ENCODE measurements at places on chromosomes 7 and 10. TPM values are rescaled to one million over a fixed set of nuclear protein-coding genes. Genes with fewer than 3 reads are reported as not detected.

GRCh38 chr10:44398747-44399658 is 14.1 kb upstream of the CXCL12 start:
- no peaks in the 10 kb centered on the region for H3K4me1 ChIP-seq
- no peak overlapping the region for H3K4me3 ChIP-seq
- DNase-seq, result no peak
- H3K27ac ChIP-seq, result no peak overlapping the region
- no peaks in the 10 kb centered on the region for H3K36me3 ChIP-seq

- H3K27me3 ChIP-seq, result no peaks in the 10 kb centered on the region
- no peak for DNase-seq
- H3K27ac ChIP-seq, result no peak overlapping the region
- H3K4me3 ChIP-seq, result no peak overlapping the region
Measured at GRCh38 chr7:96837593-96837992, 127.9 kb upstream of the SEM1 start.

DNA sequence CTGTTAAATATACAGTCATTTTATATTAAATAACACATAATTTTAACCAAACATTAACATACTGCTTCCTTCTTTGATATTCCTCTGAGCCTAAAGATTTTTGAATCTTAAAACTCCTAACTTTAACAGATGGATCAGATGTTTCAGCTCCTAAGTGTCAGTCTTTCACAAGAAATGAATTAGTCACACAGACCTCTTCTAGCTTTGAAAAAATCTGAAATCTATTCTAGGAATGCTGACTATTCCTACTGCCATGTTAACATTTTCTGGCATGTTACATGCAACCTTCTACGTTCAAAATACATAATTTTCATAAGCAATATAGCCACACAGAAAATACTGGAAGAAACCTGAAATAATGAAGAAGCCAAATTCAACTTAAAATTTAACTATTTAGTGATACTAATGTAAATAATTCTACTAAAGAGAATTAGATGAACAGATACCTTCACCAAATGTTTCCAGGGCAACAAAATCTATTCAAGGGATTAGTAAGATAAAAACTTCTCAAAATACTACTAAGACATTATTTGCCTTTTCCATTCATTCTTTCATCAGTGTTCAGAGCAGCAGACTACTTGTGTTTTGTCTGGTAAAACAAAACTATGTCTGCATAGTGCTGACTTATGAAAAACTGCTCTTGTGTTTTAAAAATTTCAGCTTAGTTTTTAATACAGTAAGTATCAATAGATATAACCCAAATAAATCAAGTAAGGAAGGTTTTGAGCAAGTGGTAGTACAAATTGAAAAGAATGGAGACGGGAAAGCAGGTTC is 9.2 kb downstream of the JMJD1C start:
- no peaks in the 10 kb centered on the region for H3K36me3 ChIP-seq
- H3K27me3 ChIP-seq, result no peaks in the 10 kb centered on the region
- no peak for DNase-seq
- H3K4me1 ChIP-seq, result no peaks in the 10 kb centered on the region
- H3K27ac ChIP-seq, result peak overlapping the region; percentile 3

Gene ZNF679
- total RNA-seq, result not detected

DNA sequence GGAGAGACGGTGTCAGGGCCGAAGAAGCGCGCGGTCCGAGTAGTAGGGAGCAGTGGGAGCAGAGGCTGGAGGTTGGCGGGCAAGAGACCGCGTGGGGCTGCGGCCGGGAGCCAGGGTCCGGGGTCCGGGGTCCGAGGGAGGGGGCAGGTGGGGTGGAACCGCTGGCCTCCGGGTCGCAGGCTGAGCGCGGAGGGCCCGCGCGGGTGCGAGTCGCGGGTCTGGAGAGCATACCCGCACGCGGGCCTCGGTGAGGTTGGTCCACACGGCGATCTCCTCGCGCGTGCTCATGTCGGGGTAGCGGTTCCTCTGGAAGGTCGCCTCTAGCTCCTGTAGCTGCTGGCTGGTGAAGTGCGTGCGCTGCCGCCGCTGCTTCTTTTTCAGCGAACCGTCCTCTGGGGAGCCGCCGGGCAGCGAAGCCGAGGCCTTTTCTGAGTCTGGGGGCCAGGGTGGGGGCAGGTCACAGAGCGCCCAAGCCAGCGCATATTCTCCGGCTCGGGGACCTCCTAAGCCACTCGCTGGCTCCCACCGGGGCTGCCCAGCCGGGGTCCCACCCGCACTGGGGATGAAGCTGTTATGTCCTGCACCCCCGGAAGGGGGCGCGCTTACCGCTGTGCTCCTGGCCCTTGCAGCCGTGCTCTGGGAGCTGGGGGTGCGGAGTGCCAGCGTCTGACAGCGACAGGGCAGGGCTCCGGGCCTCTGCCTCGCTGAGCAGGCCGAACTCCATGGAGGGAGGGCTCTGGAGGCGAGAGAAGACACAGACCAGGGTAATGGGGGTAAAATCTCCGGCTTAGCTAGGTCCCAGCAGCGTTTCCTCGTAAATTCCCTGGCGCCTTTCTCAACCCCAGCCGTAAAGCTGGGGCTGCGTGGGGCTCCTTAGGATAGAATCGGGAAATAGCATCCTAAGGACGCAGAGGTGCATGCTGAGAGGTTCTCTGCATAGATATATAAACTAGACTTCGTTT is 5.5 kb downstream of the ELOVL3 start:
- H3K4me3 ChIP-seq, result peak overlapping the region; percentile 72
- no peaks in the 10 kb centered on the region for H3K36me3 ChIP-seq
- no peak overlapping the region for H3K27ac ChIP-seq
- DNase-seq, result no peak
- H3K4me1 ChIP-seq, result peaks cover 19% of the 10 kb centered on the region

DNA sequence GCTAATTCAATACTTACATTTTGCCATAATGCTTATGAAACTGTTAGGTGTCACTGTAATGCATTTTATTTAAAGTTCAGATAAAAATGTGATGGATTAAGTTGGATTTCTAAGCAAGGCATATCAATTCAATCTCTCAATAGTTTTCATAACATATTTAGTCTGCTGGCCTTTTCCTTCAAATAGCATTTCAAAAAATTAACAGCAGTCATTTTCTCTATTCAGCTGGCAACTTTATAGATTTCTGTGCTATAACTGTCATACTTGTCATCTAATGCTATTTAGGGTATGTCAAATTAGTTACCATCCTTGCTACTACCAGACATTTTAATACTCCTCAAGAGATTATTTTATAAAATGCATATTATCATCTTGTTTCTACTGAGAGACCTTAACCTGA is 4.3 kb downstream of the GAD2 start:
- H3K4me3 ChIP-seq, result no peak overlapping the region
- peaks cover 14% of the 10 kb centered on the region for H3K27me3 ChIP-seq
- no peak for DNase-seq
- H3K36me3 ChIP-seq, result no peaks in the 10 kb centered on the region

- no peaks in the 10 kb centered on the region for H3K27me3 ChIP-seq
- H3K27ac ChIP-seq, result peak overlapping the region; percentile 98
- no peak for DNase-seq
- peaks cover 31% of the 10 kb centered on the region for H3K4me1 ChIP-seq
- H3K4me3 ChIP-seq, result peak overlapping the region; percentile 91
Measured at GRCh38 chr10:929960-930624, 1.4 kb downstream of the LARP4B start.

GRCh38 chr7:85829817-85830432 is 643.1 kb upstream of the SEMA3D start:
- no peaks in the 10 kb centered on the region for H3K36me3 ChIP-seq
- no peaks in the 10 kb centered on the region for H3K27me3 ChIP-seq
- H3K4me1 ChIP-seq, result no peaks in the 10 kb centered on the region
- no peak overlapping the region for H3K27ac ChIP-seq
- no peak overlapping the region for H3K4me3 ChIP-seq
- no peak for DNase-seq

DNA sequence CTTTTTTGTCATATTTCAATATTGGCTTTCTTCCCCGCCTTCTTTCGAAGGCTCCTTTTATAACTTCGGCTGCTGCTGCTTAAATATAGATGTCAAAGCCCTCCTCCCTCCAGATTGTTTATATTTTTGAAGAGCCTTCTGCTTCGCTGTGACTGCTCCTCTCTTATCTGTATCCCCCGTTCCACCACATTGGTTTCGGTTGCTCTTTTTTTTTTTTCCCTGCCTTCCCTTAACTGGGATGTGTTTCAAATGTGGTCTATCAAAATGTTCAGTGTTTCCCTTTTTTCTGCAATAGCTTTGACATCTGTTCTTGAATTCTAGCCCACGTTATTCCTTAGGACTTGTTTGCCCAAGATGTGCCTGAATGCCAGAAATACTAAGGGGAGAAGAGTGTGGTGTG is 96.4 kb downstream of the CUX1 start:
- no peak overlapping the region for H3K27ac ChIP-seq
- DNase-seq, result no peak
- peak overlapping the region; percentile 25 for H3K4me3 ChIP-seq
- peaks cover 13% of the 10 kb centered on the region for H3K4me1 ChIP-seq
- peaks cover 21% of the 10 kb centered on the region for H3K36me3 ChIP-seq

Gene KIF11
- not detected for total RNA-seq

DNA sequence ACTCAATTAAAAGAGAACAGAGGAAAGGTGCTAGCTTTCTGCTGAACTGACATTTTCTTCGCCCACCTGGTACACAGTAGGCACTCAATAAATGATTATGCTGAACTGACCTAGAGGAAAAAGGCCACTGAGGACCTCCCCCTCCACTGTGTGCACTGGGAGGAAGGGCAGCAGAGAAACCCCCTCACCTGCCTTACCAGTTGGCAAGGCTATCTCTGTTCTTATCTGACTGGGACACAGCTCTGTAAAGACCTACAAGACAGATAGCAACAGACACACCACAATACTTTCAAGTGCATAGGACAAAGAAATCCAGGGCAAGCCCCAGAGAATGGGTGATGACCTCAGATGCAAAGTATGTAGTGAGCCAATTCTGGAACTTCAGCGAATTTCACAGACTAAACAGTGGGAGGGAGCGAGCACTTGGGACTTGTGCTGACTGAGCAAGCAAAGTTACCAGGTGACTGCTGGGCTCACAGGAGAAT is 30.4 kb downstream of the PDLIM1 start:
- H3K4me3 ChIP-seq, result no peak overlapping the region
- peaks cover 4% of the 10 kb centered on the region for H3K4me1 ChIP-seq
- no peaks in the 10 kb centered on the region for H3K27me3 ChIP-seq
- no peak for DNase-seq

Gene IRF5
- not detected for total RNA-seq

GRCh38 chr10:46553238-46554049 is 3.0 kb downstream of the GPRIN2 start:
- H3K27me3 ChIP-seq, result peaks cover 14% of the 10 kb centered on the region
- no peaks in the 10 kb centered on the region for H3K36me3 ChIP-seq
- peaks cover 10% of the 10 kb centered on the region for H3K4me1 ChIP-seq
- H3K4me3 ChIP-seq, result no peak overlapping the region

DNA sequence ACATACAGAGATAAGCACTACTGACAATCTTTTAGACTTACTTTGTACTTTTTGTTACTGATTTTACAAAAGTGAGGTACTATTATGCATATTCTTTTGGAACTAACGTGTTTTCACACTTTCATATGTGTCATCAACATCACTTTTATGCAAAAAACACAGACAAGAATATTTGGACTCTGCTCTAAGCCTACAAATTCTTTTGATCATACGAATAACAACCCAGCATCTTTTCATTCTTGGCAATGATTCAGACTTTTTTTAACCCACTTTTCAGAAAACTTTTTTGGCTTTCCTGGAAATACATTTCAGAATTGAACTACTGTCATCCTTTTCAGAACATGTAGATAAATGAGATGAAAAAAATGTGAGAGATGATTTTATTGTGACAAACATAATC is 30.2 kb downstream of the USP6NL start:
- no peaks in the 10 kb centered on the region for H3K27me3 ChIP-seq
- H3K4me3 ChIP-seq, result no peak overlapping the region
- no peaks in the 10 kb centered on the region for H3K36me3 ChIP-seq
- H3K27ac ChIP-seq, result no peak overlapping the region
- no peak for DNase-seq

DNA sequence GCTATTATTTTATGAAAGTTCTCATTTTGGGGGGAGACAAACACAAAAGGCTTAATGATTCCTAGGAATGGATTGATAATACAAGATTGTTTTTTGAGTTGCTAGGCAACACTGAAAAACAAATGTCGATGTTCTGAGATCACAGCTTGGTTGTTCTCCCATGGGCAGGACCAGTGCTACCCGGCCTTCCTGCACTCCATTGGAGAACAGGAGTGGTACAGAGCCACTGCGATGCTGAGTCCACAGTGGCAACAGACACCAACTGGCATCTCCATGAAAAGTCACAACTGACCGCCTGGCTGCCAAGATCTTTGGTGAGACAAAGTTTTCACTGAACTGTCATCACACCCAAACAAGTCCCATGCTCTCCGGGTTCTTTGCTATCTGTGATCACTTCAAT is 68.9 kb upstream of the NMT2 start:
- no peaks in the 10 kb centered on the region for H3K36me3 ChIP-seq
- peak overlapping the region; percentile 11 for H3K27ac ChIP-seq
- H3K4me1 ChIP-seq, result peaks cover 4% of the 10 kb centered on the region
- DNase-seq, result peak; percentile 70
- no peak overlapping the region for H3K4me3 ChIP-seq

- no peak overlapping the region for H3K27ac ChIP-seq
- H3K4me3 ChIP-seq, result no peak overlapping the region
- no peak for DNase-seq
- no peaks in the 10 kb centered on the region for H3K4me1 ChIP-seq
- no peaks in the 10 kb centered on the region for H3K36me3 ChIP-seq
Measured at GRCh38 chr7:115827305-115828045, 203.1 kb downstream of the TFEC start.

Gene ZPBP
- total RNA-seq, result not detected

DNA sequence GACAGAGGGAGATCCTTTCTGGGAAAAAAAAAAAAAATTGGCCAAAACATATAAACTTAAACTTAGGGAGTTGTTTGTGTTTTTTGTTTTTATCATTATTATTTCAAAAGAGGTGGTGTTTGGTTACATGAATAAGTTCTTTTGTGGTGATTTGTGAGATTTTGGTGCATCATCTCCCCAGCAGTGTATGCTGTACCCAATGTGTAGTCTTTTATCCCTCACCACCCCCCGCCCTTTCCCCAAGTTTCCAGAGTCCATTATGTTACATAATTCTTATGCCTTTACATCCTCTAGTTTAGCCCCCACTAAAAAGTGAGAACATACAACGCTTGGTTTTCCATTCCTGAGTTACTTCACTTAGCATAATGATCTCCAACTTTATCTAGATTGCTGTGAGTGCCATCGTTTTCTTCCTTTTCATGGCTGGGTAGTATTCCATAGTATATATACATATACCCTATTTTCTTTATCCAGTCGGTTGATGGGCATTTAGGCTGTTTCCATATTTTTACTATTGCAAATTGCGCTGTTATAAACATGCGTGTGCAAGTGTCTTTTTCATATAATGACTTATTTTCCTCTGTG is 148.1 kb upstream of the ZNF92 start:
- DNase-seq, result no peak
- H3K36me3 ChIP-seq, result no peaks in the 10 kb centered on the region

DNA sequence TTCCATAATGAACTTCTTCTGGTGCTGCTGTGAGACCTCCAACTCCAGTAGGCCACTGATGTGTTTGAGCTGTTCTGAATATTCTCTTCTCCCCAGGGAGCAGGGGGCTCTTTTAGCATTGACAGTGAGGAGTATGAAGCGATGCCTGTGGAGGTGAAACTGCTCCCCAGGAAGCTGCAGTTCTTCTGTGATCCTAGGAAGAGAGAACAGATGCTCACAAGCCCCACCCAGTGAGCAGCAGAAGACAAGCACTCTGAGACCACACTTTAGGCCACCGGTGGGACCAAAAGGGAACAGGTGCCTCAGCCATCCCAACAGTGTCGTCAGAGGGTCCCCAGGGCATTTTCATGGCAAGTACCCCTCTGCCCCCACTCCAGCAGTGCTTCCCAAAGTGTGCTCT is 49.3 kb downstream of the DENND11 start:
- H3K27me3 ChIP-seq, result no peaks in the 10 kb centered on the region
- H3K36me3 ChIP-seq, result no peaks in the 10 kb centered on the region
- no peak overlapping the region for H3K27ac ChIP-seq
- H3K4me3 ChIP-seq, result no peak overlapping the region
- peaks cover 17% of the 10 kb centered on the region for H3K4me1 ChIP-seq

Measured in ascending aorta (tissue), 2 donors.